ENCODE measurements at places on chromosomes 1 and 21. TPM values are rescaled to one million over a fixed set of nuclear protein-coding genes. Genes with fewer than 3 reads are reported as not detected.

DNA sequence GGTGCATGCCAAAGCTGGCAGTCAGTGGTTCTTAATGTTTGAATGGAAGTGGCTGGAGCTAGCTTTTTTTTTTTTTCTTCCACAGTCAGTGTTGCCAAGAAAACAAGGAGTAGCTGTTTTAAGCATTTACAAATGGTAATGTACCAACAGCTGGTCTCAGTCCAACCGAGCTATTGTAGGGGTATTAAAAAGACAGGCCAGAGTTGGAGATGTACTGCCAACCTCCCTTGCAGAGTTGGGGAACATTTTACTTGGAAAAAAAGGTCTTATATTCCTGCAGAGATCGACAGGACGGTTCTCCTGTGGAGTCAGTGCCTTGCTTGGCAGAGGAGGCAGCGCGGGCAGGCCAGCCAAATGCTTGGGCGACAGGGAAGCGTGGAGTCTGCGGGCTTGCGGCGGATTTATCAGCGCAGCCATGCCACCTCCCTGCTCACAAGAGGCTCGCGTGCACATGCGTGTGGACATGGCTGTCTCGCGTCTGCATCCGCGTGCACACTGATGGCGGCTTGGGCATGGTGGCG, 338.1 kb downstream of the RPS6KC1 start:
- no peaks in the 10 kb centered on the region for H3K36me3 ChIP-seq
- no peaks in the 10 kb centered on the region for H3K4me1 ChIP-seq
- no peak for DNase-seq
- H3K27ac ChIP-seq, result no peak overlapping the region

- no peak for DNase-seq
- no peak overlapping the region for H3K27ac ChIP-seq
- H3K4me1 ChIP-seq, result no peaks in the 10 kb centered on the region
- H3K4me3 ChIP-seq, result no peak overlapping the region
Observed at GRCh38 chr21:31612894-31613785, 46.4 kb upstream of the SOD1 start.

The OR2T2 gene
- total RNA-seq, result not detected

The NBPF26 gene
- total RNA-seq, result 31.4 TPM

The RAP1GAP gene
- 1.8 TPM for total RNA-seq
